ENCODE measurements at places on chromosomes 12 and 14.

GRCh38 chr14:55102141-55102621 lies 26.9 kb upstream of the LGALS3 start:
- no peak for DNase-seq

DNA sequence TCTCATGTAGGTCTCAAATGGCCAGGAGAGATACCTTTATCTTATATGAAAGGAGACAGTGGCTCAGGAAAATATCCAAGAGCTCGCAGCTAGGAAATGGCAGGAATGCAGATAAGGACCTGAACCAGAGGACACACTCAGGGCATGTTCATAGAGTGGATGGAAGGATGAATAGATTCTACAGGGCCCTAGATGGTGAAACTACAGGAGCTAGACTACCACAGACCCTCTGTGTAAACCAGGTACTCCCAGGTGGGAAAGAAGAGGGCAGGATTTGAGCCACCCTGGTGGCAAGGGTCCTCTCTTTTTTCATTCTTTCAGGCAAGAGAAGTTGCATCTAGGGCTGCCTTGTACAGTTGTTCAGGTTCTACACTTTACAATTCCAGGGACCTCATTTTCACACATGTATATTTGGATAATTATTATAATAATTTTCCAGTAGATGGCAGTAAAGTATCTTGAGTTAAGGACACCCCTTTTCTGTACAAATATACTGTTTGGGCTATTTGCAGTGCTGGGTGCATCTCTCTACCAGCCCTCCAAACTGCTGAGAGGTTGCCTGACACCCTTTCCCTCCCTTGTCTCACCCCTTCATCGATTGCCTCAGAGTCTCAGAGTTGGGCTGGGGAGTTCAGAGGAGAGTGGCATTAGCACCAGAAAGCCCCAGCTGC lies 10.5 kb upstream of the ZDHHC22 start:
- no peak for DNase-seq

DNA sequence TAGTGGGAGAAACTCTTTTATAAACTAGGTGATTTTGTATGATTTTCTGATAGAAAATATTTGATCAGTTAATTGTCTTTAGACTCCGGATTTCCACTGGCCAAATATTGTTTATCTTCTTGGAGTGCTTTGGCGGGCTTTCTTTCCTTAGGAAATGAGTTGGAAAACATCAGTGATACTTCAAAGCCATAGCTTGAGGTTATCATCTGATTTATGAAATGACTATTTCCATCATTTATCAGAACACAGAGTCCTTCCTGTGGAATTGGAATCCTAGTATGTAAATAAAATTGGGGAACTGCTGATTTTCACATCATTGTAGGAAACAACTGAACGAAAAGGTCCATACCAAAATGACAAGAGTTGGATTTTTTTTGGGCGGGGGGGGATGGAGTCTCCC lies 186.0 kb upstream of the DCN start:
- no peak for DNase-seq

- no peak for DNase-seq
Observed at GRCh38 chr12:11877869-11878780, 192.6 kb upstream of the BCL2L14 start.

- no peak for DNase-seq
Observed at GRCh38 chr12:2679068-2679815, 115.5 kb upstream of the FKBP4 start.

GRCh38 chr12:75750716-75751306 lies 239.4 kb upstream of the KRR1 start:
- DNase-seq, result no peak

DNA sequence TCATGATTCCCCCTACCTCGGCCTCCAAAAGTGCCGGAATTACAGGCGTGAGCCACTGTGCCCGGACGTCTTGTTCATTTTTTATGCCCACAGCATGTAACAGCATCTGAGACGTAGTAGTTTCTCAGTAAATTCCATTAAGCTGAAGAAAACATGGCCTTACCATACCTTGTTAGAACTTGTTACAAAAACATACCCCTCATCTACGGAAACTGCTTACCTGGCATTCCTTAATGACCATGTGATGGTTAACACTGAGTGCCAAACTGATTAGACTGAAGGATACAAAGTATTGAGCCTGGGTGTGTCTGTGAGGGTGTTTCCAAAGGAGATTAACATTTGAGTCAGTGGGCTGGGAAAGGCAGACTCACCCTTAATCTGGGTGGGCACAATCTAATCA lies 186.8 kb downstream of the CEP128 start:
- DNase-seq, result no peak

GRCh38 chr12:133120385-133121191 lies 9.5 kb downstream of the ZNF891 start:
- no peak for DNase-seq

DNA sequence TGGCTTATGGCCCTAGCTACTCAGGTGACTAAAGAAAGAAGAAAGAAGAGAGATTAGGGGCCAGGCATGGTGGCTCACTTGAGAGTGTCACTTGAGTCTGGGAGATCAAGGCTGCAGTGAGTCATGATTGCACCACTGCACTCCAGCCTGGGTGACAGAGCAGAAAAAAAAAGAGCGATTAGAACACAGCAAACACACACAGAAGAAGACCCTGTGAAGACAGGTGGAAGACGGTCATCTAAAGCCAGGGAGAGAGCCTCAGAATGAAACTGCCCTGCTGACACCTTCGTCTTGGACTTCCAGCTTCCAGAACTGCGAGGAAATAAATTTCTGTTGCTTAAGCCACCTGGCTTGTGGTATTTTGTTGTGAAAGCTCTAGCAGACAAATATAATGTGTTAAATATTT lies 17.5 kb upstream of the PPP1CC start:
- DNase-seq, result no peak

DNA sequence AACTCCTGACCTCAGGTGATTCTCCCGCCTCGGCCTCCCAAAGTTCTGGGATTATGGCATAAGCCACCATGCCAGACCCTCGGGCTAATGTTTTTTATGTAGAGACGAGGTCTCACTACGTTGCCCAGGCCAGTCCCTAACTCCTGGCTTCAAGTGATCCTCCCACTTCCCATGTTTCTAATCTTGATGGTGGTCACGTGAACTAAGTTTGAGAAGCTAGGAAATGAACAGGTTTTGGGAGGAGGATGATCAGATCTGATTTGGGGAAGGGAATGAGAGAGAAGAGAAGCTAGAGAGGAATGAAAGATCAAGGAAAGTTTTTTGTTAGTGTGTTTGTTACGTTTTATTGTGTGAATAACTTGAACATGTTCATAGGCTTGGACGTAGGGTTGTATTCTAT lies 17.2 kb upstream of the SINHCAF start:
- DNase-seq, result no peak

DNA sequence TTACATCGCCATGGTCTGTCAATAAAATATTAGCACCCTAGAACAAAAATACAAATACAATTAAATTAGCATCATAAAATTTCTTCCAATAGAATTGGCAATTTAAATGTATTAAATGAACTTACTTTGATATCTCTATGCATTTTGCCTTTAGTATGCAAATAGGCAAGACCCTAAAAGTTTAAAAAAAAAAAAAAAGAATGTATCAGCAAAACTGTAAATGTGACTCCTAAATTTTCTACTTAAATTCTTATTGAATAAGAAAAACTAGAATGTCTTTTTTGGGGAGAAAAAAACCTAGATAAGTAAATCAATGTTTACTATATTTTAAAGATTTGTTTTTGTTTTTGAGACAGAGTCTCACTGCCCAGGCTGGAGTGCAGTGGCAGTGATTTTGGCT lies 56.2 kb downstream of the MAP4K5 start:
- DNase-seq, result no peak

- no peak for DNase-seq
Observed at GRCh38 chr14:101556131-101556530, 5.2 kb upstream of the DIO3 start.

DNA sequence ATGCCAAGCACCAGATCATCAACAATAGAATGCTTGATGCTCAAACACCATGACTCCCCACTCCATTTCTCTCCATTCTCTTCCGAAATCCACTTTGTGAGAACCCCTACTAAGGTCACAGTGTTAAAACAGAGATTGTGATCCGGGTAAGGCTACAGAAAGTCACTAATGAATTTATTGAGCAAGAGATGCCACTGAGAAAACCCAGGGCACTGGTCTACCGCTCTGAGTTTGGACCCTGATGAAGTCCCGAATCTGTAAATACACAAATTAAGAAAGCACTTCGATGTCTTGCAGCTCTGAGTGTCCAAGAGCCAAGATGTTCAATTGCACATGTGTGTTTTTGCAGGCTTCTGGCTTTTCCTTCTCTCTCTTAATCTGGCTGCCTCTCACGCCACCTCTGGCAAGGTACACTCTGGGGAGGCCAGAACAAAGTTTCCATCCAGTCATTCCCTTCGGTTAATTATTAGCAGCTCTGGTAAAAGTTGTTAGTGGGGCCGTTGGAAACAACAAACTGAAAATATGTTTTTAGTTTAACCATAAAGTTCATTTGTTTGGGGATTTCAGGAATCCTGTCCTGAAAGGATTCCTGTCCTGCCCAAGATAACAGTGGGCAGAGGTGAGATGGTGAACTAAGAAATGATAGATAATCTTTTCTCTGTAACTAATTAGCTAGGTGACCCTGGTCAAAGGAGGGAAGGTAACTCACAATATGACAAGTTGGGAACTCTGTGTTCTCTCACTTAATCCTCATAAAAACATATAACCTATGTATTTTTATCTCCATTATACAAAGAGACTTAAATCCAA lies 75.4 kb downstream of the BTG1 start:
- DNase-seq, result no peak

- DNase-seq, result no peak
Observed at GRCh38 chr14:74176400-74176793, 62.9 kb upstream of the VSX2 start.

- no peak for DNase-seq
Observed at GRCh38 chr12:91361864-91362263, 179.2 kb upstream of the DCN start.

GRCh38 chr14:33467971-33468370 lies 482.9 kb downstream of the EGLN3 start:
- no peak for DNase-seq

DNA sequence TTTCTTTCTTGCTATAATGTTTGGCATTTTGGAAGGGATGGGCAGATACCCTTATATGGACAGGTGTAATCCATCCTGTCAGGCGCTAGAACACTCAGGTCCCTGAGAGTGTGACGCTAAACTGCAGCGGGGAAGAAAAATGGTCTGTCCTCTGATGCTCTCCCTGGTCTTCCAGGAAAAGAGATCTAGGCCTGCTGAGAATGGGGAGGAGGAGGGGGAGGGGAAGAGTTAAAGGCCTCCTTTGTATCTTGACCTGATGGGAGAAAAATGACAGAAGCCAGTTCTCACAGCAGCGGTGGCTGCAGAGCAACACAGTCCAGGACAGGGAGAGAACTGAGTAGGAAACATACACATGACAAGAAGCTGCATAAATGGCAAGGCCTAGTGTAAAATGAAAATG lies 61.1 kb downstream of the RPS6KA5 start:
- no peak for DNase-seq

- DNase-seq, result no peak
Observed at GRCh38 chr14:88961214-88961613, 136.8 kb downstream of the TTC8 start.

Measured in effector CD8-positive, alpha-beta T cell (primary cell).